Activated CD8-positive, alpha-beta memory T cell treated with anti-CD3 and anti-CD28 coated beads for 48 hours (primary cell): ENCODE measurements at places on chromosomes 6 and 20.

- no peak for DNase-seq
Measured at GRCh38 chr20:58531657-58532056, 16.5 kb upstream of the APCDD1L start.

GRCh38 chr20:47583551-47583950, 81.9 kb downstream of the NCOA3 start:
- no peak for DNase-seq

DNA sequence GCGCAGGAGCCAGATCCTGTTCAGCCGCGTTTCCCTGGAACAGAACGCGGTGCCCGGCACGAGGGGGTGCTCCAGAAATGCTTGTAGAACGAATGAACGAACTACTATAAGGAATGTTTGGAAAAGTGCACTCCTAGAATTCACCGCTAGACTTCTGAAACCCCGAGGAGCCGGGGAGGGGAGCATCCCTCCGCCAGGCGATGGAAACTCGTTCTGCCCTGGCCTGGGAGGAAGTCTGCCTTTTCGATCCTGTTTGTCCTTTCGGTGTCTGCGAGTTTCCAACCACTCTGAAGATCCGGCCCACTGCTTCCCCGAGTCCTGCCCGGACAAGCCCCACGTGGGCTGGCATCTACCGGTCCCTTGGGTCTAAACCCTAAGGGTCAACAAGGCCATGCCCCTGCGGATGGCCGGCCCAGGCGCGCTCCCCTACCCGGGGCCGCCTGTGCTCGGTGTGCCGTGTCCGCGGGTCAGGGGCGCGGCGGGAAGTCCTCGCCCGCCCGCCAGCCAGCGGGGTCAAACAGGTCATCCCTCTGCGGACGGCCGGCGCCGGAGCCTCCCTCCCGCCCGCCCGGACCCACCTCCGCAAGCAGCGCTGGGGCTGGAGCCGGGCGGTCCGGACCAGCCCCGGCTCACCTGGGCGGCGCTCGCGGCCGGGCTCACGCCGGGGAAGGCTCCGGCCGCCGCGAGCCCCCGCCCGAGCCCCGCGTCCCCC, 526 bp downstream of the SULF2 start:
- DNase-seq = no peak

DNA sequence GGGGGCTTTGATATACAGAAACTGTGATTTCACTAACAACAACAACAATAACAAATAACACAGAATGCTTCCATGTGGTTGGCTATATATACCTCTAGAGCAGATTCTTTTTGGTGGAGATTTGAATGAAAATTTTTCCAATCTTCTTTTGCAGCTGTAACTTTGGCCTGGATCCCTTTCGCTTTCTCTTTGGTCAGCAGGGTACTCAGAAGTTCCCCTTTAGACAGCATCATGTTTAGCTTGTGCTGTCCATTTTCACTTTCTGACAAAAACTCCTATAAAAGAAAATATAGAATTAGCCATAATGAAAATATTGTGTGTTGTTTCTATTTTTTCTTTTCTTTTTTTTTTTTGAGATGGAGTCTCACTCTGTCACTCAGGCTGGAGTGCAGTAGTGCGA, 264.2 kb downstream of the SYNE1 start:
- no peak for DNase-seq

DNA sequence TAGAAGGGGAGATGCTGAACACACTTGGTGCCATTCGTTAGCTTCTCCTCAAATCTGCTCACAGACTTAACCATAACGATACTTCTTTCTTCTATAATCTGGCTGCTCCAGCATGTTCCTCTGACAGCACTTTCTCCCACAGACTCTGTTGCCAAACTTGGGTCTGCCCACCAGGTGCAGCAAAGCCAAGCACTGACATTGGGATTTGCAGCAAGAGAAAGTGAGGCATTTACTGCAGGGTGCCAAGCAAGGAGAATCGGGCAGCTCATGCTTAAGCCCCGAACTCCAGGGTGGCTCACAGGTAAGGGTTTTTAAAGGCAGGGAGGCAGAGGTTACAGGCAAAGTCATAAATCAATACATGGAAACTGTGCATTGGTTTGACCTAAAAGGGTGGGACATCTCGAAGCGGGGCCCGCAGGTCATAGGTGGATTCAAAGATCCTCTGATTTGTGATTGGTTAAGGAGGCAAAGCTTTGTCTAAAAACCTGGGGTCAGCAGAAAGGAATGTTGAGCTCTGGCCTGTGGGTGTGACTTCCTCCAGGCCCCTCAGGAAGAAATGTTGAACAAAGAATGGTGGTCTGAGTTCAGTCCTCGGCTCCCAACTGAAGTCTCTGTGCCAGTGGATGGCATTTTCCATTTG, 25.1 kb upstream of the PNPLA1 start:
- DNase-seq = no peak

DNA sequence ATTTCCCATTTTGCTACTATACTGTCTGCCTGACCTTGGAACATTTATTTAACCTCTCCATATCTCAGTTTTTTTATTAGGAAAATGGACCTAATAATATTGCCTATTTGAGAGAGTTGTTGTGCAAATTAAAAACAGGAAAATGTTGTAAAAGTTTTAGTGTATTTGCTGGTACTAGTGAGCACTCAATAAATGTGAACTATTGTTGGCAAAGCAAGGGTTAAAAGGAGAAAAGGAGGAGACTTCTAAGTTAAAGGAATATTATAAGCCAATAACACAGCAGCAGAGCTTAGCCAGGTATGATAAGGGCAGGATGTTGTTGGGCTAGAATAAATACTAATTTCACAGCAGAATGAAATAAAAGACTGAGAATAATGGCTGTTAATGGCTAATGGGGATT, 211.9 kb upstream of the FUT9 start:
- no peak for DNase-seq

GRCh38 chr6:30990422-30991086, 7.0 kb downstream of the MUC21 start:
- DNase-seq = no peak

DNA sequence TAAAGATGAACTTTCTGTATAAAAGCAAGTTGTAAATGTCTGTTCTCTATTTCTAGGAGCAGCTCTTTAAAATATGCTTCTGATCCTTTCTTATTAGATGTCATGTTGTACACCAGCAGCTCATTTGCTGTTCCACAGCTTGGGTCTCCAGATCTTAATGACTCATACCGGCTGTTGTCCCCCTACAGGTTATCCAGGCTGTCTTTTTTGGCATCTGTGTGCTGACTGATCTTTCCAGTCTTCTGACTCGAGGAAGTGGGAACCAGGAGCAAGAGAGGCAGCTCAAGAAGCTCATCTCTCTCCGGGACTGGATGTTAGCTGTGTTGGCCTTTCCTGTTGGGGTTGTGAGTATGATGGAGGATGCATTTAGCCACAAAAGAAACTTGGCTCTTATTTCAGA, 76.0 kb downstream of the AIG1 start:
- no peak for DNase-seq
